ENCODE measurements at places on chromosomes 3 and 15.

- no peak for DNase-seq
Observed at GRCh38 chr15:52800828-52801747, 11.0 kb upstream of the ONECUT1 start.

- DNase-seq: no peak
Observed at GRCh38 chr3:3053974-3054373, 56.2 kb downstream of the IL5RA start.

- DNase-seq: no peak
Observed at GRCh38 chr3:175432376-175433025, 573.4 kb downstream of the NAALADL2 start.

- DNase-seq: no peak
Observed at GRCh38 chr3:130658678-130659077, 88.0 kb downstream of the PIK3R4 start.

GRCh38 chr3:38601956-38602550 lies 47.4 kb downstream of the SCN5A start:
- DNase-seq: no peak

Measured in mucosa of gallbladder (tissue), 1 donor.